ENCODE measurements at places on chromosomes 11 and 22.

GRCh38 chr11:13364388-13364787 is 86.8 kb downstream of the BMAL1 start:
- no peak for DNase-seq

- no peak for DNase-seq
Measured at GRCh38 chr22:19061471-19062138, 60.6 kb downstream of the DGCR2 start.

DNA sequence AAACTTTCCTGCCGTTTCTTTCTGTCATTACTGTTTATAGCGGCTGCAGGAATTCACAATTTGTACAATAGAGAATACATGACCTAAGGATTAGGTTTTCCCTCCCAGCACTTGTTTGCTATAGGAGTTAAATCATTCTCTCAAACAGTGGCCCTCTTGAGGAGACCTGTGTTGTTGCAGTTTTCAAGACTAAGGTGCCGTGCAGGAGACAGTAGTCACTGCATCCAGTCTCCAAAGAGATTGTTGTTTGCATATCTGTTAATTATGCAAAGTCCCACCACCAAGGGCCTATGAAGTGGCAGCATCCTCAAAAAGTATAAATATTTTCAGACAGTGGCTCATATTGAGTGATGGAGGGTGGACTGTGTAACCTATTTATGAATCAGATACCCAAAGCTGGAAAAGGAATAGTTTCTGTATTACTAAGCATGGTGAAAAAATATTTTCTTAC is 2.3 kb downstream of the PRSS23 start:
- DNase-seq, result peak; percentile 56

DNA sequence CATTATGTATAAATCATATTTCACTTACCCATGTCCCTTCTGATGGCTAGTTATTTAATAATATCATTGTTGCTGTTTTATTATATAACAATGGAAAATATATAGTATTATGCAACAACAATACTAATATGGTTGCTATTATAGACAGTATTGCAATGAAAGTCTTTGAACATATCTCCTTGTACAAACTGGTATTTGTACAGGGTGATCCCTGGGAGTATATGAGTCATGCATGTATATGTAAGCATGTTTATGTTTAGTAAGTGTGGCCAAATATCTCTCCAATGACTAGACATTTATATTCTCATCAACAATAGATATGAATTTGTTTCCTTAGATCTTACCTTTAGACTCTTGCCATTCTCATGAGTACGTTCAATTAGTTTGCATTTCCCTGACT is 55.9 kb downstream of the KCNC1 start:
- DNase-seq, result no peak

- no peak for DNase-seq
Measured at GRCh38 chr22:40463683-40464082, 93.3 kb downstream of the SGSM3 start.

DNA sequence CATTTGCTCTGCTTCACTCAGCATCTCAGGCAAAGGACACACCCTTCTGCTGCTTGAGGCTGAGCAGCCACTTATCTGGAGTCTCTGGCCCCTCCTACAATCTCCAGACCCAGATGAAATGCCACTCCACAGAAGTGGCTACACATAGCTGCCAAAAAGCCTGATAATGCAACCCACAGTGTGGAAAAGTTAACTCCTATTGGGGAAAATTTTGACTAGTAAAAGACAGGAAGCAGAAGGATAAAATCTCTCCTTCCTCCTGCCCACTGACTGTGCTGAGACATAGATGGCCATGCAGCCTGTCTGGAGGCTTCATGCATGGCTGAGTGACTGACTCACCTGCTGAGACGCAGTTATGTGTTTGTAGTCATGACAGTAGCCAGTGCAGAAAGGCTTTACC is 92.3 kb upstream of the TEAD1 start:
- DNase-seq, result peak; percentile 59

DNA sequence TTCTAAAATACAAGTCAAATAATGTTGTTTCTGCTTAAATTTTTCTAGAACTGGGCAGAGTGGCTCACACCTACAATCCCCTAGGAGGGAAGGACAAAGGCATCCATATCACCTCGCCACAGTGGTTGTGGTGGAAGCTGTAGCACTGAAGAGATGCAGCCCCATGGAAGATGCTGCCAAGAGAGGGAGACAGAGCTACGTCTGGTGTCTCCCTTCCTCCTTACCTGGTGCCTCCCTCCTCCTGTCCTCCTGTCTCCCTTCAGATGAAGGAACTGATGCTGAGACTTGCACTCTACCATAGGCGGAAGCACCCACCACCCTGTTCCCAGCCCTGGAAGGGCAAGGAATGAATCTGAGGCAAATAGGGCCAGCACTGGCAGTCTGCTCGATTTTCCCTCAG is 22.3 kb downstream of the MMP27 start:
- no peak for DNase-seq

GRCh38 chr22:19525116-19525660 is 978 bp upstream of the CLDN5 start:
- no peak for DNase-seq

DNA sequence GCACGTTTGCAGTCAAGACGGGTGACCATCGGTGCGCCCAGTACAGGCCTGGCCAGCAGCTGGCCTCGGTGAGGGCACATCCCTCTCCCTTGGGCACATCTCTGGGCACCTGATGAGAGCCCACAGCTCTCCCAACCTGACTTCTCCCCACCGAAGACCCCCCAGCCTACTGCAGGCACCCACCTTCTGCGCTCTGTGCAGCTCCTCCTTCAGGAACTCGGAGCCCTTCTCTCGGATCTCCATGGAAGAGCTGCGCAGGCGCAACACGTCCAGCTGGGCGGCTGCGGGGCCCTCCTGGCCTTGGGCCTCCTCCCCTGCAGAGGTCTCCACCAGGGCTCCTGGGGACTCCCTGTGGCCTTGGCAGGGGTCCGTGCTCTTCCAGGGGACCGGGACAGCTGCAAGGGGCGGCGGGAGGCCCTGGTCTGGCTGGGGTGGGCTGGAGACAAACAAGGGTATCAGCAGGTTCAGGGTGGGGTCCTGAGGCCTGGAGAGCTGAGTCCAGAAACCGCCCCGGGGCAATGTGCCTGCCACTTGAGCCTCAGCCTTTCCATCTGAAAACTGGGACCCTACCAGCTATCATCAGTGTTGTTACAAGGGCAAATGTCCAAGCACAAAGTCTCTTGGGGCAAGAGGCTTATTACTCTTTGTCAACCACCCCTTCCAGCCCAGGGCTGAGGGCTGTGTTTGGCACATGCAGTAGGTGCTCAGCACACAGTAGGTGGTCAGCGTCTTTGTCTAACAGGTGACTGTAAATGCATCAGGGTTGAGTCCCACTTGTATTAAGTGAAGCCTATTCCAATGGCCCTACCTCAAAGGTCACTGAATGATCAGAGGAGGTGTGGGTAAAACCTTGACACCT is 9.3 kb downstream of the RAB3IL1 start:
- no peak for DNase-seq

DNA sequence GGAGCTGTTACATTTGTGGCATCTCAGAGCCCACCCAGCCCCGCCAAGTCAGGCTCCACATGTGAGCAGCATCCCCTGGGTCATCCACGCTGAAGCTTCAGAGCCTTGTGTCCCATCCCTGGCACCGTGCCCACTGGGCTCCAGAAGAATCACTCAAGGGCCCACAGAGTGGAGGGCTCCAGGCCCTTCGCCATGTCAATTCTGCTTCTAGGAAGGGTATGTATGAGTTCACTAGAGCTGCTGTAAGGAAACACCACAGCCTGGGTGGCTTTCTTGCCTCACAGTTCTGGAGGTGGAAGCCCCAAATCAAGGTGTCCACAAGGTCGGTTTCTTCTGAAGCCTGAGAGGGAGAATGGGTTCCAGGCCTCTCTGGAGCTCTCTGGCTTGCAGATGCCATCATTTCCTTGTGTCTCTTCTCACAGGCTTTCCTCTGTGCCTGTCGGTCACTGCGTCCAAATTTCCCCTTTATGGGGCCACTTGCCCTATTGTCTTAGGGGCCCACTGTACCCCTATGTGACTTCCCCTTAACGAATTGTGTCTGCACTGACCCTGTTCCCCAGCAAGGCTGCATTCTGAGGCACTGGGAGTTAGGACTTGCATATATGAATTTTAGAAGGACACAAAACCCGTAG is 1476.0 kb downstream of the TBC1D22A start:
- no peak for DNase-seq

- DNase-seq, result no peak
Measured at GRCh38 chr22:27206374-27207133, 549.2 kb downstream of the MIAT start.

- DNase-seq, result no peak
Measured at GRCh38 chr11:70710601-70711000, 312.3 kb downstream of the CTTN start.

GRCh38 chr11:38345286-38345685 is 1747.2 kb upstream of the RAG2 start:
- no peak for DNase-seq

GRCh38 chr11:130234315-130234714 is 74.7 kb downstream of the ST14 start:
- DNase-seq, result no peak

DNA sequence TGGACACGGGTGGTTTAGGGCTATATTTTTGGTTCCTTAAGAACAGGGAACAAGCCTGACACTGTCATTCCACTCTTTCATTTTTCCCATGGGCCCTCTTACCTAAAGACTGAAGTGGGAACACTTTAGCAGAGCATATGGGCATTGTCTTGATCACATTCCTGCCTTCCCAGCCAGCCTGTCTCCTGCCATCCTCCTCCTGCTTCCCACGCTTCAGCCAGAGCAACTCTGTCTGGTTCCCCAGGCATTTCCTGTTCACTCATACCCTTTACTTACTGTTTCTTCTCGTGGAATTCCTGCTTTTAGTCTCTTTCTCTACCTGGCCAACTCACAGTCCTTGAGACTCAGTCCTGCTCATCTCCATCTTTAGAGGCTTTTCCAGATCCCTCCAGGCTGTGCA is 22.8 kb downstream of the MRPL16 start:
- DNase-seq, result no peak

- DNase-seq, result no peak
Measured at GRCh38 chr11:75219869-75220268, 20.7 kb upstream of the TPBGL start.

GRCh38 chr11:35969089-35970042 is 25.5 kb downstream of the LDLRAD3 start:
- no peak for DNase-seq

- DNase-seq, result peak; percentile 71
Measured at GRCh38 chr11:108117746-108118371, 3.5 kb upstream of the ACAT1 start.

DNA sequence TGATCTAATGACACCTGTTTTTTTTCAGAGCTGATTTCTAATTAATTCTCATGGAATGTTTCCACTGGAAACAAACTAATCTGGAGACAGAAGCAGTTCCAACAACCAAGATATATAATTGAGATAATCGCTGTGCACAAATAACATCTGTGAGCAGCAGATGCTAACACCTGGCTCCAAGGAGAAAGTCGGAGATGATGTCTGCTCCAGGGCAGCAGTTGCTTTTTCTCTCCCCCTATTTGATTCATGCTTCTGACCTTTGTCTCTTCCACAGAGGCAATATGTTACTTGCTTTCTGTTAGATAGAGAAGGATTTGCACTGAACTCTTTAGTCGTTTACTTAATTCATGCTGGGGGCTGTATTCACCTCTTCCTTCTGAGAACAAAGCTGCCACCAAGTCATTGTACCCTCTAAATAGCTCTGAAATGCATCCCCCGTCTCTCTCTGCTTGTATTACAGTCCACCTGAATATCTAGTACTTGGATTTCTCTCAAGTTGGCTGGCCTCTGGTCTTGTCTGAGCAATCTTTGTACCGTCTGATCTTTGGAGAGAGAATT is 187.4 kb downstream of the MYO18B start:
- peak; percentile 58 for DNase-seq

GRCh38 chr11:59144096-59144495 is 1.4 kb downstream of the FAM111A start:
- no peak for DNase-seq

DNA sequence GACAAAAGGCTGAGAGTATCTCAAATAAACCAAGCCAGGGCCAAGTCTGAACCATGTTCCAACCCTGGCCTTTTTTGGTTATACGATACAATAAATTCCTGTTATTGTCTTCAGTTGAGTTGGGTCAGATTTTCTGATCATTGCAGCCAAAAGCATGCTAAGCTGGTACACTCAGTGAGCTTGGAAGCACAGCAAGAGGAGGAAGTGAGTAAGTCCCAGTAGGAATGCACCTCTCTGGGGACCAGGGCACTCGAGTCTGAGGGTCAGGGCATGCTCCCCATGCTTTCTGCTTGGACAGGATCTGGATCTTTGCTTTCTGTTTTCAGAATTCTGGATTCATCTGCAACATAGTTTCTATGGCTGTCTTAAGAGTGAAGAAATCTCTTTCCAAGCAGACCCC is 73.1 kb downstream of the TMPRSS5 start:
- DNase-seq, result no peak

GRCh38 chr22:48647606-48648515 is 1179.8 kb downstream of the BRD1 start:
- DNase-seq, result peak; percentile 10

DNA sequence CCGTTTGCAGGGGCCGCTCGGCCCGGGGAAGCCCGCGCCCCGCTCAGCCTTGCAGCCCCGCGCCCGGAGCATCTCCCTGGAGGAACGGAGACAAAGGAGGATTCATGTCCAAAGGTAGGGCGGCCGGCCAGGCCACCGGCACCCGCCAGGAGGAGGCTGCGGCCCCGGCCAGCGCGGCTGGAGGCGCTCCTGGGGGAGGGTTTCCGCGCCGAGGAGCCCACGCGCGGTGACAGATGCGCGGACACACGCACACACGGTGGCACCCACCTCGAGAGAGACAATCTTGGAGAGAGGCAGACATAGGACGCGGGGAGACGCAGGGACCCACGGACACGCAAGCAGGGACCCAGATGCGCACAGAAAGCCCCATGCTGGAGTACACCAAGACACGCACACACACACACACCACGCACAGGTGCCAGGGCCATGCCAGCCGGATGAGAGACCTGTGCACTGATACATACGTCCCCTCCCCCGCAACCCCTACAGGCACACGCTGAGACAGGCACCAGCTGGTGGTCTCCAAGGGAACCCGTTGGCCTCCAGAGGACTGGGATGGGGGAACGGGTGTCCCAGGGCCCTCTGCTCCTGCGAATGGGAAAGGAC is 7.8 kb downstream of the SEPTIN3 start:
- peak; percentile 52 for DNase-seq

Data from NCI-H1105 treated with DMSO at 0.1 percent for 48 hours (cell line).